EH (cell line): ENCODE measurements at places on chromosomes 16 and 17.

GRCh38 chr17:62111562-62112171, 46.6 kb upstream of the MED13 start:
- no peak for DNase-seq

DNA sequence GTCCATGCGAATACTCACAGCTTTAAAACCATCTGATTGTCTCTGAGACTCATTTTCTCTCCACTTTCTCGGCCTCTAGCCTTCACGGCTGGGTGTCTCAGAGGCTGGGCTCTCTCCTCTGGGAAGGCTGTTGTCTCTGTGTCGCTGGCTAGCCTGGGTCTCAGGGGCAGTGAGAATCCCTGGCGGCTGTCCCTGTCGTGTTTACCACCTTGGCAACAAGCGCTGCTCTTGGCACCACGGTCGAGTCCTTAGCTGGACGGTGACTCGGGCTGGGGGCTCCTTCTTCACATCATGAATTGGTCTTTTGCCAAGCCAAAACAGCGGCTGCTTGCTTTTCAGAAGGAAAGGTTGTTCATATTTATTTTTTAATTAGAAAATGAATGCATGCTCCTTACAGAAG, 81.1 kb downstream of the MSI2 start:
- no peak for DNase-seq

- peak; percentile 20 for DNase-seq
Observed at GRCh38 chr16:56277075-56277474, 85.8 kb downstream of the GNAO1 start.

- DNase-seq: no peak
Observed at GRCh38 chr16:31893824-31894223, 20.2 kb downstream of the ZNF267 start.
